Right hindlimb (tissue), 1 donor: ENCODE measurements at places on chromosomes 3 and 15.

DNA sequence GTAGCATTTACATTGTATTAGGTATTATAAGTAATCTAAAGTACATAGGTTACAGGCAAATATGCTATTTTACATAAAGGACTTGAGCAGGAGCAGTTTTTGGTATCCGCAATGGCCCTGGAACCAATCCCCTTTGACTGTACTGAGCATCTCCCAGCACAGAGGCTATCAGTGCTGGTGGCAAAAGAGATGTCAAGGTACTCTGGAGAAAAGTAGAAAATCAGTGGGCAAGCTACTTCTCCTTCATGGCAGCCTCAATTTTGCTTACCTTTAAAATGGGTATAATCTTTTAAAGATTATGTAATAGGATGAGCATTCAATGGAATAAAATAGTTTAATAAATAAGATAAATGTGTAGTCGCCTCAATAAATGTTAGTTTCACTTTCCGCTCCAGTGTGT, 56.7 kb upstream of the LMCD1 start:
- DNase-seq = no peak

GRCh38 chr3:179726075-179726699, 73.3 kb downstream of the USP13 start:
- no peak for DNase-seq

DNA sequence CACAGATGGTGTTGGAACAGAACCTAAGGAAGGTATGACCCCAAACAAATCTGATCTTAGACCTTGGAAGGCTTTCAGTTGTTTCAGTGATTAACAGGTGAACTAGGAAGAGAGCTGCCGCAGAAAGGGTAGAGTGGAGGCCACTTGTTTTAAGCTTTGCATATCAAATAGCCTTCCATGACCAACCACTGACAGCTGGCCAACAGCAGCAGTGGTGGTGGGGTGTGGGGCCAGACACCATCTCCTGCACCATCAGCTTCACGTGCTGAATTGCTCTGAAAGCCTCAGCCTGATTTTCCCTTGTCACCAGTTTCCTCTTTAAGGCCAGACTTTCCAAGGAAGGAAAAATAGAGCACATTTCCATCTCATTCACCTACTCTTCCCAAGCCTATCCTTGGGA, 16.6 kb upstream of the OSBPL11 start:
- DNase-seq = peak; percentile 24

DNA sequence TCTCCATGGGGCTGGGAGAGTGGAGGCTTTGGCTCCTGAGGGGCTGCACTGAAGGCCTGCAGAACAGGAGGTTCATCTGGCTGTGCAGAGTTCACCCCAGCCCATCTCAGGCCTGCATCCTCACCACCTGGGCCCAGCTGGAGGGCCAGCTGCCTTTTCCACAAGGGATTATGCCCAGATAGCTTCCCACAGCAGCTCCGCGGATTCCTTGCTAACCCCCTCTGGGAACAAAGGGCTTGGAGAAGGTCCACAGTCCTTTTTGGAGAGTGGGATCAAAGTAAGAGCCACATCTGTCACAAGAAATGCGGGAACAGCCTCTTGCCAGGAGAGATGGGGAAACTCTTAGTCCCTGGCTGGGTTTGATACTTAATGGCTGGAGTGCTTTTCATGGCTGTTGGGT, 164.7 kb upstream of the RGMA start:
- peak; percentile 64 for DNase-seq

- no peak for DNase-seq
These were observed 81.7 kb downstream of the TAMM41 start for GRCh38 chr3:11764931-11765363.

- no peak for DNase-seq
These were observed 8.6 kb downstream of the SNRK start for GRCh38 chr3:43294975-43295374.

DNA sequence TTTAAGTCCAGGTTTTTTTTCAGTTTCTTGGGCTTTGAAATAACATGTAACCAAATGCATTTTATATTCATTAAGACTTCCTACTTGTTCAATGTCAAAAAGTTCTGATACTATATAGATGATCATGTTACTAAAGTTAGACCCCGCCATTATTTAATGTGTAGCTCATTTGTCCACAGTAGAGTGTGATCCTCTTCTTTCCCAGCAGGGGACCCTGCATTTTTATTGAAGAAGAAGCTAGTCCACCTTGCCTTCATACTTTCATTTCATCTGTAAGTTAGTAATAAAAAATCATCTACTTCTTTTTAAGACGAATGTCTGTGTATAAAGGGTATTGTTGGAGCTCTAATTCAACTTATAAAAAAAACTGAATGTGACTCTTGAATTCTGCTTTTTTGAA, 404.6 kb downstream of the SI start:
- no peak for DNase-seq

- DNase-seq = peak; percentile 29
These were observed 16.8 kb downstream of the CIDEC start for GRCh38 chr3:9863058-9863772.
